ENCODE measurements at places on chromosomes 5 and 9.
A peak's percentile ranks its signal among the peaks of the same experiment; 100 is the strongest.

DNA sequence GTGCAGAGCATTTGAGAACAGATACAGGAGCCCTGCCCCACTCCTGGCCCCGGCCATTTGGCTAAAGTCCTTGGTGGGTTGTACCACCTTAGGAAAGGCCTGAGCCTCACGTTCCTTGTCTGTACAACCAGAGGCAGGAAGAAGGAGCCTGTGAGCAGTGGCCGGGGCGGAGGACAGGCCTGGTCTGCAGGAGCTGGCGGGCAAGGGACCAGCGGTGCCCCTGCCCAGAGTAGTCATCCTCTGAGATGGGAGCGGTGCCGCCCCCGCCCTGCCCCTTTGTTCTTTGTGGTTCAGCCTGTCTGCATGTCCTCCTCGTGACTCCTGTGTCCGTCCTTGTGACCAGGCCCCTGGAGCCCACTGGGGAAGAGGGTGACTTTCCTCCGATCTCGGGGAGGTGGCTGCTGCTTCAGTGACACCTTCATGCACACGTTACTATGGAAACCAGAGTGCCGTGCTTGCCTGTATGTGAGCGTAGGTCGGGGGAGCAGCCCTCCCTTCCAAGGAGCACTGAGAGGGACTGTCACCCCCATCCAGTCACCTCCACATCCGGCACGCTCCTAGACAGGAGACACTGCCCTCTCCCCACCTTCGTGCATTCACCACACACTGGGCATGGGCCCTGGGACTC lies 42.9 kb downstream of the UNC5A start:
- DNase-seq: no peak

DNA sequence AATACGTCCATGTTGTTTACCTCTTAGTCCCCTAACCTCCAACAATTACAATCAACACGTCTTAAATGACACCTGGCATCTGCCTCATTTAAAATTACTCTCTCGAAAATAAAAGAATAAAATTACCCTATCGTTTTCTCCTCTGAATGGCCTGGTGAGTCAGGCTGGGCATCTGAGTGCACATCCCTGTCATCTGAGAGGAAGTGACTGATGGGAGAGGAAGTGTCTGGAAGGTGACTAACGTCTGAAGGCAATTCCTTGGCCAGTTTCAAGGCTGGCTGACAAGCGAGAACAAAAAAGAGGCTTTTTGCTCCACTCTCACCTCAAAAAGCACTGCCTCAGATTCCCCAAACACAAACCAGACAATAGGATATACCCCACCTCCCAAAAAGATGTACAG lies 57.7 kb downstream of the MAPKAP1 start:
- no peak for DNase-seq

DNA sequence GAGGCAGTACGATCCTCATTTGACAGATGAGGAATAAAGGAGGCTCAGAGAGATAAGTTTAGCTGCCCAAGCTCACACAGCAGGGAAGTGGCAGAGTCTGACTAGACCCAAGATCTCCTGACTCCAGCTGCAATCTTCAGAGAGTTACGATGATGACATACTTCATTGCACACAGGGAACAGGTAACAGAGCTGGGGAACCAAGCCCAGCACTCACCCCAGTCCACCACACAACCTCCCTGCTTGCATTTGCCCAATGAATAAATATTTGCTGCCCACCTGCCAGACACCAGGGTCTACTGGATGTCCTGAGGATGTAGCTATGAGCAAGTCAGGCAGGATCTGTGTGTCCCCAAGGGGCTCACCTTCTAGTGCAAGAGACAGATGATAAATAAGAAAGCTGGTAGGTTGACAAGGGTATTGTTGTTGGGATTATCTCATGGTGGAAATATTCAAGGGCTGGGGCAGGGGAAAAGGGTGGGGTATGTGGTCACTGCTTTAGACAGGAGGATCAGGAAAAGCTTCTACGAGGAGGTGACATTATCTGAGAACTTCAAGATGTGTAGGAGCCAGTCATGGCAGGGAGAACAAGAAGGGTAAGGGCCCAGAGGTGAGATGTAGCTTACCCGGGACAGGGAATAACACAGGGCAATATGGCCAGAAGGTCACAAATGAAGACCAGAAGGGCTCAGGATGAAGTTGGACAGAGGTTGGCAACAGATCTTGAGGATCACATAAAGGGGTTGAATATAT lies 28.6 kb upstream of the CPEB4 start:
- no peak for DNase-seq

DNA sequence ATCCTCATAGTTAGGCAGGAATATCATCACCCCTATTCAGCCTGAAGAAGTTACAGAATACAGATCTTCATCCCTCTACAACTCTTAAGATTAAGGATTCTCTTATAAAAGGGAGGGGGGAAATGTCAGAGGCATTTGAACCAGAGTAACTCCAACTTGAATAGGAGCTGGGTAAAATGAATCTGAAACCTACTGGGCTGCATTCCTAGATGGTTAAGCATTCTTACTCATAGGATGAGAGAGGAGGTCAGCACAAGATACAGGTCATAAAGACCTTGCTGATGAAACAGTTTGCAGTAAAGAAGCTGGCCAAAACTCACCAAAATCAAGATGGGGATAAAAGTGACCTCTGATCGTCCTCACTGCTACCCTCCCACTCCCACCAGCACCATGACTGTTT lies 14.4 kb downstream of the FREM1 start:
- no peak for DNase-seq

DNA sequence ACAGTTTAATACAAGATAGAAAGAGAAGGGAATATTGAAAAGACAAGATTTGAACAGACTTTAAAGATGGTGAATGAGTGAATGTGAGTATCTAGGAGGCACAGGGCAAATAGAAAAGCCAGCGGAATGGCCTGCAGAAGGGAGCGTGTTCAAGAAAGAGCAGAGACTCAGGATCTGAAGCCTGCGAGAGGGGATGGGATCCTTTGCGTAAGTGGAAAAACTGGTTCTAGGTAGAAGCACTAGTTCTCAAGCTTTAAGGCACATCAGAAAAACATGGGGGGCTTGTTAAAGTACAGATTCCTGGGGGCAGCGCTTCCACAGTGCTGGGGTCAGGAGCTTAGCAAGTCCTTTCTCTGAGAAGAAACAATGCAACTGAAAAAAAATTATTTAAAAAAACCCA lies 94.8 kb upstream of the NFIL3 start:
- DNase-seq: no peak

GRCh38 chr9:121498150-121498486 lies 1.5 kb downstream of the GGTA1 start:
- peak; percentile 48 for DNase-seq

DNA sequence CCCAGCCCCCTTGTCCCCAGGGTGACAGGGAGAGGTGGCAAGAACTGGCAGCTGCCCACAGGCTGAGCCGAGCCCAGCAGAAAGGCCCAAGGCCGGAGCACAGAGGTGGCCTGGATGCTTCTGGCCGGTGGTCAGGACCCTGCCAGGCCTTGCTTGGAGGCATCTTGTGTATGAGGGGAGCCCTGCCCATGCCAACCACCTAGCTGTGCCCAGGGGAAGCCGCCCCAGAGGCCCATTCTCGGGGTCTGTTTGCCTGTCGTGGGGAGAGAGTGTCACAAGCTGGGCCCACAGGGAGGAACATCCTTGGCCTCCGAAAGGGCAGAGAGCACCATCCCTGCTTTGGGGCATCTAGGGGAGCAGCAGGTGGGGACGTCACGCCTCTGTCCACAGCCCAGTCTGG lies 10.0 kb downstream of the NKD2 start:
- DNase-seq: no peak

All from LNCaP clone FGC (cell line).